ENCODE measurements at places on chromosomes 5 and 9.

- DNase-seq, result no peak
These were observed 24.6 kb upstream of the PSAT1 start for GRCh38 chr9:78272307-78272706.

- DNase-seq, result no peak
These were observed 76.9 kb downstream of the SH3PXD2B start for GRCh38 chr5:172377438-172377837.

DNA sequence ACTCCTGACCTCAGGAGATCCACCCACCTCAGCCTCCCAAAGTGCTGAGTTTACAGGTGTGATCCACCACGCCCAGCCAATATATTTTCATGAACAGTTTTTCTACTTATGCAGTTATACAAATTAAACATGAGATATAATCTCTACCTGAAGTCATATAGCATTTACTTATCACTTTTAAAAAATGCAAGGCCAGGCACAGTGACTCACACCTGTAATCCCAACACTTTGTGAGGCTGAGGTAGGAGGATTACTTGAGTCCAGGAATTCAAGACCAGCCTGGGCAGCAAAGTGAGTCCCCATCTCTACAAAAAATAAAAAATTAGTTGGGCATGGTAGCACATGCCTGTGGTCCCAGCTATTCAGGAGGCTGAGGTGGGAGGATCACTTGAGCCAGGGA, 164.7 kb upstream of the LHFPL2 start:
- DNase-seq, result no peak

DNA sequence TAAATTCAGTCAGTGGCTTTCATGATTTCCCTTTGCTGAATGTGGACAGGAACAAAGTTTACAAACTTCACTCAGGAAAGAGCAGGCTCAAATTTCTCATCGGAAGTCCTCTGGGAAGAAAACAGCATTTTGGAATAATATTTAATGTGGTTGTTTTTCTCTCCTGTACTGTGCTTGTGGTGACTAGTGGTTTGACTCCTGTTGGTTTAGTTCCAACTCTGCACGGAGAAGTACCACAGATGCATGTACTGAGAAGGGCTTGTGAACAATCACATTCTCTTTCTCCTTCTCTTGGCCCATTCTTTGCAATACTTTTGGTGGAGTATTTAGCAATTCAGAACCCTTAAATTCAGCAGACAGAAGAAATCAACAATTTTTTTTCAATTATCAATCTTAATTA, 13.3 kb downstream of the MPDZ start:
- no peak for DNase-seq

GRCh38 chr5:168936511-168936910, 357.3 kb upstream of the PANK3 start:
- no peak for DNase-seq

GRCh38 chr9:129775448-129775798, 22.6 kb upstream of the PTGES start:
- no peak for DNase-seq
